A172 (cell line): ENCODE measurements at places on chromosomes 11 and 22. TPM values are rescaled to one million over a fixed set of nuclear protein-coding genes. Genes with fewer than 3 reads are reported as not detected.

MS4A15 gene
- total RNA-seq, result not detected in 2 replicates

OR52K1 gene
- not detected in 2 replicates for total RNA-seq

HPX gene
- 0.14 and 0.74 TPM in 2 replicates for total RNA-seq

OR8K5 gene
- not detected in 2 replicates for total RNA-seq

CCDC116 gene
- total RNA-seq, result 0.12 TPM in 1 of 2 replicates, not detected in the other

XNDC1N gene
- total RNA-seq, result 1.4 and 5.3 TPM in 2 replicates

TSSC4 gene
- 69.7 and 99.8 TPM in 2 replicates for total RNA-seq

DNA sequence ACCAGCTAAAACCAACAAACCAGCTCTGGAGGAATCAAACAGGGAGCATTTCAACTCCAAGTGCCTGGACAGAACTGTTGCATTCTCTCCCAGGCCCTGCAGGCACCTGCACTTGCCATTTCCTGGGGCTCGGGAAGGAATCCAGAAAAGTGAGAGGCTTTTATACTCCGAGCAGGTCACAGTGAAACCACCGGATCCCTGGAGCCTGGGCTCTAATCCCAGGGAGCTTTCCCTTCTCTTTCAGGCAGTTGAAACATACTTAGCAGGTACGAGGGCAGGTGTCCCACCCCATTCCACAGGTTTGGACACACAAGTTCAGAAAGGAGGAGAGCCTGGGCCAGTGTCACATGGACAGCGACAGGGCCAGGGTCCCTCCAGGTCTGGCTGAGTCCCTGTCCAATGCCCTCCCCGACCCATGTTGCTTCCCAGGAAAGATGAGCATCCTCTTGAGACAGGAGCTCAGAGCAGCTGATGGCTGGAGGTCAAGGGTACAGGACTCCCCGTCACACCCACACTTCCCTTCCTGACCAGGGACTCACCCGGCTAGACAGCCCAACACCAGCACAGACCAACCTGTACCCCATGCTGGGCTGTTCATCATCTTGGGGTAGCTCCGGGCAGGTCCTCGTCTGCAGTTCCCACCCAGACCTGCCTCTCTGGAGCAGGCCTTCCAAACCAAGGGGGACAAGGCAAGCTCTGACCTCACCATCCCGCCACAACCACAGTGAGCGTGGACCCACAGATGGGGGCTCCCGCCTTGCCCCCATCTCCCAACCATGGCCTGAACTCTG, 49.9 kb upstream of the CD5 start:
- DNase-seq, result no peak

GRCh38 chr11:43818220-43818619, 62.4 kb upstream of the ALKBH3 start:
- no peak for DNase-seq

DNA sequence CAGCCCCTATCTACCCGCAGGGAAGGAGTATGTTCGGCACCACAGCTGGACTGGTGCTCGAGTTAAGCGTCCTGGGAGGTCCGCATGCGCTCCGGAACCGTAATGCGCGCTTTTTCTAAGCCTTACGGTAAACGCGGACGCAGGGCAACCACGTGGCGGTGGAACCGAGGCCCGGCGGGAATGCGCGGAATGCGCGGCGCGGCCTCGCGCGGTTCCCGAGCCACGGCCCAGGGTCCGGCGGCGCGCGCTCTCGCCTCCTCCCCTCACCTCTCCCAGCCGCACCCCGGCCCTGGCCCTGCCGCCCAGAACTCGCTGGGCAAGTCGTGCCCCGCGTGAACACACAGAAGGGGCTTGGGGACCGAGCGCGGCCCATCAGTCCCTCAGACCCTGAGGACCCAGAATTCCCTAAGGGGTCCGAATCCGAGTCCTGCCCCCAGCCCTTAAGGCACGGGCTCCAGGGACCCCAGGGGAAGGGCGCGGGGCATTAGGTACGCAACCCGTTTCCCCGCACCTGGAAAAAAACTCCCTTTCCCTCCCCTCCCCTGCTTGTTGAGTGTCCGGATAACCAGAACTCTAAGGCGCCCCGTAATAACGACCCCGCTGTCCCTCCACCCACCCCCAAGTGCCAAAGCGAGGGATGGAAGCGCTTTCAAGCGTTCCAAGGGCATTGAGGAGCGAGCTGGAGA, 4.3 kb upstream of the CCND1 start:
- no peak for DNase-seq

- DNase-seq, result peak; percentile 87
Measured at GRCh38 chr11:75562836-75563484, 907 bp downstream of the SERPINH1 start.

DNA sequence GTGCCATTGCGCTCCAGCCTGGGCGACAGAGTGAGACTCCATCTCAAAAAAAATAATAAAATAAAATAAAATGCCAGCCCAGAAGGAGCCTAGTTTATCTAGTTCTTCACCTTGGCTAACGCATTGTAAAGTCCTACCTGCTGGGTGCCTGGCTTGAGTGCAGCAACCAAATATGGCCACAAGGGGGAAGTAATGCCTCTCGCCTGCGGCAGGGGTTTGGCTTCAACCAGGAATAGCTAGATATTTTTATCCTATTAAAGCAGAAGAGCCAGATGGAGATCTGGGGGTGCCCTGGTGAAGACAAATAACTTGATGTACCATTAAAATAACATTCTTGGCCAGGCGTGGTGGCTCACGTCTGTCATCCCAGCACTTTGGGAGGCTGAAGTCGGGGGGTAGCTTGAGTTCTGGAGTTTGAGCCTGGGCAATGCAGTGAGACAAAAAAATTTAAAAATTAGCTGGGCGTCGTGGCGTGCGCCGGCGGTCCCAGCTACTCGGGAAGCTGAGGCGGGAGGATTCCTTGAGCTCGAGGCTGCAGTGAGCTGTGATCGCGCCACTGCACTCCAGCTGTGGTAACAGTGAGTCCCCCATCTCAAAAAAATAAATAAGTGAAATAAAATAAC, 20.6 kb upstream of the PLEKHB1 start:
- peak; percentile 70 for DNase-seq

DNA sequence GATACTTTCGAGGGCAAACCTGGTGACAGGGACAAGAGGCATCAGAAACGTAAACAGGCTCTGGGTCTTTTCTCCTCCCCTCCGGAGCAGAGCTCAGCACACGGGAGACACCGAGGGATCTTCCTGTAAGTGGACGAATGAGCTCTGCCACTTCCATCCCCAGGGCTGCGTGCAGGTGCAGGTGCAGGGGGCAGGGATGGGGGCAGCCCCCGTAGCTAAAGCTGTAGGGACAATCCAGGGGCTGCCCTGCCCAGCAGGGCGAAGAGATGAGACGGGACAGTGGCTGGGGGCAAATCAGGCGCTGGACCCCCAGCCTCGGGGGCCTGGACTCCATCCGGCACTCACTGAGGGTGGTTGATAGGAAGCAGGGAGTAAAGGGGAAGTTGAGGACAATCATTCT, 505.4 kb downstream of the BRD1 start:
- DNase-seq, result no peak

DNA sequence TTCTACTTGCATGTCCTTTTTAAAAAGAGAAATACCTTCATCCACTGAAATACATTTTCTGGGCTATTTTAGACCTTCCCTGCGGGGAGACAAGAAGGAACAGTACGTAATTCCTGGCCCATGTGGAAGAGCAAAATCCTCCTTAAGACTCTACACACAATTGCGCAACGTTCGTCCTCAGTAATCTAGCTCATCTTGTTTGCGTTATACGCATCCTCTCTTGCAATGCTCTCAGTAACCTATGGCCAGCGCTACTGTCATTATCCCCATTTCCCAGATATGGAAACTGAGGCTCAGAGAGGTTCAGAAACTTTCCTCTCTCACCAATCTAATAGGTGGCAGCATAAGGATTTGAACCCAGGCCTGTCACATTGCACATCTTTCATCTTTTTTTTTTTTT, 54.6 kb downstream of the RPUSD4 start:
- DNase-seq, result no peak

DNA sequence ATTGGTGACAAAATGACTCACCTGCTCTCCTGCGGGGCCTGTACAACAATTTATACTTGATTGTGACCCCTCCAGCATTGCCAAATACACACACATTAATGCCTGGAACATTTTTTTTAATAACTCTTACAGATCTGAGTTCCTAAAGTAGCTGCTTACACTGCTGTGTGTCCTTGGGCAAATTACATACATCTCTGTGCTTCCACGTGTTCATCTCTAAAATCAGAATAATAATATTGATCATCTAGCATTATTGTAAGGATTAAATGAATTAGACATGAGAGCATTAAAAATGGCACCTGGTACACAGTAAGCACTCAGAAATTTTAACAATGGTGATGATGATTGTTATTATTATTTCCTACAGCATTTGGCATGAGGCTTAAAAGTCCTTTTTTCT, 21.5 kb upstream of the WT1 start:
- no peak for DNase-seq

GRCh38 chr11:6755303-6755952, 16.3 kb downstream of the OR2AG2 start:
- peak; percentile 25 for DNase-seq

- DNase-seq, result no peak
Measured at GRCh38 chr11:75920848-75921247, 105.8 kb downstream of the UVRAG start.

GRCh38 chr11:110513259-110513801, 83.6 kb downstream of the FDX1 start:
- DNase-seq, result no peak

DNA sequence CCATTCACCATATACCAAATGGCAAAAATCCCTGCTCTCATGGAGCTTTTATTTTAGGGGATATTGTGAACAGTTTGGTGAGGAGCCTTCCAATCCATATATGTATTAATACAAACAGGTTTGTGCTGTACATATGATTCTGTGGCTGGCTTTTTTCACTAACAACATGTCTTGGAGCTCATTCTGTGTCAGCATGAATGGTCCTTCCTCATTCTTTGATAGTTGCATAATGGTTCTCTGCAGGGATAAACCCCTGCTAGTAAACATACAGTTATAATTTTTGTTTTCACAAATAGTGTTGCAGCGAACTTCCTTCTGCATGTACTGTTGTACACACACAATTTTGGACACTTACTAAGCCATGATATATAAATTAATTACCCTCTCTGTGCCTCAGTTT, 8.3 kb downstream of the PRR5L start:
- DNase-seq, result no peak

GRCh38 chr11:72676861-72677341, 2.7 kb upstream of the PDE2A start:
- no peak for DNase-seq

DNA sequence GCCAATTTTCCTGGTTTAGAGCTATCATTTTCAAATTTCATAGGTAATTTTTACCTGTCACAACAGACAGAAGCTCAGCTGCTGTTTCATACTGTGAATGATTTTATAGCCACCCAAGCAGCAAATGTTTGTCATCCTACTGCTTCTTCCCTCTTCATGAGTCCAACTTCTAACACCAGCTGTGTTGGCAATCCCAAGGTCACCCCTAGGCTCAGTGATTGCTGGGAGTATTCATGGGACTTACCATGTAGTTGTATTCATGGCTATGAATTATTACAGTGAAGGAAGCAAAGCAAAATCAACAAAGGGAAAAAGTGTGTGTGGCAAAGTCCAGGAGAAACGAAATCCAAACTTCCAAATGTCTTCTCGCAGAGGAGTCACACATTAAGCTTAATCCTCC, 28.5 kb downstream of the CUL5 start:
- no peak for DNase-seq
